ENCODE measurements at places on chromosomes 3 and 15. TPM values are rescaled to one million over a fixed set of nuclear protein-coding genes. Genes with fewer than 3 reads are reported as not detected.

The GOLGA8R gene
- 4.2 TPM for total RNA-seq

The DZIP1L gene
- total RNA-seq = 0.05 TPM

The VILL gene
- 18.4 TPM for total RNA-seq

The GP5 gene
- total RNA-seq = 1.3 TPM

The ATP8B4 gene
- total RNA-seq = 19.9 TPM

The IQCF5 gene
- total RNA-seq = not detected

- no peak for DNase-seq
Observed at GRCh38 chr3:103136621-103137020, 701.8 kb downstream of the ZPLD1 start.

GRCh38 chr15:91186904-91187656 is 87.0 kb downstream of the SV2B start:
- DNase-seq = no peak

DNA sequence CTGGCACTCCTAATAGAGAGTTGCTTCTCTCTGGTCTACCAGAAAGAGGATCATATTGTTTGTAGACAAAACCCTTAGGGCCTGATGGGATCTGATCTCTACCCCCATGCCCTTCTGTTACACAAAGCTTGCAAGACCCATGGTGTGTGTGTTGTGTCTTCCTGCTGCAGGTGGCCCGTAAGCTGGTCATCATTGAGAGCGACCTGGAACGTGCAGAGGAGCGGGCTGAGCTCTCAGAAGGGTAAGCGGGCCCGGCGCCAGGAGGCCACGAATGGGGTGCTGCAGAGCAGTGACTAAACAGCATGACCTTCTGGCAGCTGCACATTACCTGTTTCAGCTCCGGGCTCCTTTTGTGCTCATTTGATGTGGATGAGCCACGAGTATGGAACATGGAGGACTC is 18.2 kb downstream of the TPM1 start:
- DNase-seq = no peak

DNA sequence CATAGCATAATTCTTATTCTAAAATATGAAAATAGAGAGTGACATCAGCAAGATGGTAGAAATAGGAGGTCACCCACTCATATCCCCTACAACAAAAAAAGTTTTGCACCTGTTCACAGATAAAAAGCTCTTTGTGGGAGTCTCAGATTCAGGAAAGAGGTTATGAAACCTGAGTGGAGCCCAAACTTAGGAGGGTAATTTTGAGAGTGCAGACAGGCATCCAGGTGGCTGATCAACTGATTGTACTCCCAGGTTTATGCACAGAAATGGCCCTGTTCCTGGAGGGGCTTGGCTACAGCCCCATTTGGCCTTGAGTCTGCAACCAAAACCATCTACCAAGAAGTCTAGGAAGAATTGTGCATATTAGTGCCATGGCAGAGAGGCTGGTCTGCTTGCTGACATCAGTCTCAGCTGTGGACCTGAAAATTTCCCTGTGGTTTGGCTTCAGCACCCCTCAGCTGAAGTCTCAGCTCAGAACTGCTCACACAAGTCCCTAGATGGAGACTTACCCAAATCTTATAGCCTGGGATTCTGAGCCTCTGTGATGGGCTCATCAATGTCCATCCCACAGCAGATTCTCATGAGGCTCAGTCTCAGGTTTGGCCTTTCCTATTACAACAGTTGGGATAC is 291.6 kb downstream of the IL20RB start:
- no peak for DNase-seq

GRCh38 chr3:151796105-151796680 is 17.7 kb upstream of the AADAC start:
- DNase-seq = no peak

DNA sequence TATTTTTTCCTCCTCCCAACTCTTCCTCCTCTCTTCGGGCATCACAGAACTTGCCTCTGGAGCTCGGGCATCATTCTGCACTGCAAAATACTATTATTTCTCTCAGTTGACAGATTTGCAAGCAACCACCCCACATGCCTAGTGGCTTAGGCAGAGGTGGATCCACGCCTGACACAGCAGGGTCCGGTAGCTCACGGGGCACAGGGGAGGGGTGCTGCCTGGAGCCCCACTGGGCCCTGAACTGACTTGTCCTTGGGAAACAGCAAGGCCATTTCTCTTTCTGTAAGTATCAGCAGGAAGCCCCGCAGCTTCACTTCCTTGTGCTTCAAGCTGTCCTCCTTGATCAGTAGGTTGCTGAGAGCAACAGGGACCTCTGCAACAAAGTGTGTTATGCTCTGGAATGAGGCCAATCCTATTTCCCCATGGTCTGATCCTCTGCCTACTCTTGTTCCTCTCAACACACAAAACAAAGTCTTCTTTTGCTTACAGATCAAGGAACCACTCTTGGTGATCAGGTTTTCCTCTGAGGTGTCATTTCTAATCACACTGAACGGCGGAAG is 69.1 kb downstream of the FAM174B start:
- DNase-seq = no peak

- DNase-seq = no peak
Observed at GRCh38 chr3:106913111-106913698, 464.0 kb upstream of the CCDC54 start.
